Stimulated activated CD8-positive, alpha-beta memory T cell treated with anti-CD3 and anti-CD28 coated beads, Interleukin-12 subunit alpha, Interleukin-12 subunit beta, amount 100 ng/mL, for 4 hours (primary cell): ENCODE measurements at places on chromosomes 4 and X.

DNA sequence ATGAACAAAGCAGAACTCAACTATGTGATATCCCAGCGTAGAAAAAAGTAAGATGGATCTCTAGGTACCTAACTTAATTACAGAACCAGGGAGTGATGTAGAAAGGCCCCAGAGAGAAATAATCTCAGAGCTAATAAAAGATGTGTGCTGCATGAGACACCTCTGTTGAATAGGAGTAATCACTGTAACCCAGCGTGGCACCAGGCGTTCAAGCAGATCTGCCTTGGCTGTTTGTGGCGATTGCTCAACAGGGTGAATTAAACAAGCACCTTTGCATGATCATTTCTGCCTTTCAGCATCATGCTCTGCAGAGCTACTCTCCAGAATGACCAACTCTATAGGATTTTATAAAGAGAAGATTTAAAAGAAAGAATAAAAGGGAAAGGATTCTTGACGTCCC is 81.7 kb upstream of the KCNIP4 start:
- no peak for DNase-seq

DNA sequence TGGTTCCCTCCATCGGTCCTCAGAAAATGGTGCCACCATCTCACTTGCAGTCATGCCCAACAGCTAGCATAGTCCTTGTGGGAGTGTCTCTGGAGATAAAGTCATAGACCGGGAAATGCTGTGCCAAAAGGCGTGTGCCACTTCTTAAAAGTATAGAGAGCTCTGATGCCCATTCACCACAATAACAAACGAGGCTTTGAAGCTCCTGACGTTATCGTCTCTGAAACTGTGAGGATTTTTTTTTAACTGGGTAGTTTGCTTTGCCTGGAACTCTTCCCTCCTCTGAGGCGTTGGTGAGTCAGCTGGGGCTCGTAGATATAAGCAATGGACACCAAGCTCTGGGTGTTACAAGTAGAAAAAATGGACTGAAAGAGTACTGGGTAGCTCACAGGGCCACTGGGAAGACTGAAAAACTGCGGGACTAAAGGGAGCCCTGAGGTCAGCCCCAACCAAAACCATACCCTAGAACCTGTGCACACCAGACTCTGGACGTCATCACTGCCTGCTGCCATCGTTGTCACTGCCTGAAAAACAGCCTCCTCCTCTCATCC is 89.4 kb upstream of the TRIM2 start:
- no peak for DNase-seq

DNA sequence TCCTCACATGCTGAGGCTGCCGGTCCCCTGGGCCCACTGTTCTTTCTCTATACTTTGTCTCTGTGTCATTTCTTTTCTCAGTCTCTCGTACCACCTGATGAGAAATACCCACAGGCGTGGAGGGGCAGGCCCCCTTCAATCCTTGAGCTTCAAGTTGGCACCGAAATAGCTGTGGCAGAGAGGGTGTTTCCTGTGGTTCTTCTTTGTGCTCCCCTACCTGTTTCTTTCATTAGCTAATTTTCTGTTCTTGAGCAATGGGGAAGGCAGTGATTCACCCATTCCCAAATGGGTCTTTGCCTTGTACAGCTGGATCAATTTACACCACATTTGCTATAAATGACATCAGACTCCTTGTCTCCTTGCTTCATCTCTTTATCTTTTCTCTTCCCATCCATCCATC is 2.1 kb upstream of the CYSLTR1 start:
- DNase-seq = no peak

GRCh38 chrX:74511704-74512103 is 90.4 kb downstream of the SLC16A2 start:
- DNase-seq = no peak

- DNase-seq = no peak
These were observed 21.1 kb downstream of the PNMA6E start for GRCh38 chrX:153379971-153380581.

GRCh38 chrX:8183346-8183745 is 12.3 kb upstream of the VCX2 start:
- no peak for DNase-seq

- no peak for DNase-seq
These were observed 1536.4 kb upstream of the TENM3 start for GRCh38 chr4:180706766-180707165.

DNA sequence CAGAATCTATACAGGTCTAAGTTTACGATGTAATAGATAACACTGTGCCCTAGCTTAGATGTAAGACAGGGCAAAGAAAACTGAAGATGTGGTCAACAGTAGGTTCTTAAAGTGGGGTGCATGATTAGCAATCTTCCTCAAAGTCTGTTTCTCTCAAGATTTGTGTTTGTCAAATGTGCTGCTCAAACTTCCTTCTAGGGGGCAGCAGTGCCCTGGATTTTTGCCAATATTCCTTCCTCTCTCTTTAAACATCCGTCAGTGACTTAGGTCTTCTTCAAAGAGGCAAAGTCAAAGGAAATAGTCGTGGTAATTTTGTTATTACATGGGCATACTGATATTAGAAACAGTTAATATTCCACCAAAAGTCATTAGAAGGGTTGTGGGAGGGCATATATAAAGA is 4.2 kb upstream of the PDHA2 start:
- DNase-seq = no peak

- no peak for DNase-seq
These were observed at the start of gene DNASE1L1 for GRCh38 chrX:154409222-154409871. Gene DNASE1L1 (minus strand): TSS chrX:154409254. CDS start chrX:154405568, 3,686 bp downstream.

DNA sequence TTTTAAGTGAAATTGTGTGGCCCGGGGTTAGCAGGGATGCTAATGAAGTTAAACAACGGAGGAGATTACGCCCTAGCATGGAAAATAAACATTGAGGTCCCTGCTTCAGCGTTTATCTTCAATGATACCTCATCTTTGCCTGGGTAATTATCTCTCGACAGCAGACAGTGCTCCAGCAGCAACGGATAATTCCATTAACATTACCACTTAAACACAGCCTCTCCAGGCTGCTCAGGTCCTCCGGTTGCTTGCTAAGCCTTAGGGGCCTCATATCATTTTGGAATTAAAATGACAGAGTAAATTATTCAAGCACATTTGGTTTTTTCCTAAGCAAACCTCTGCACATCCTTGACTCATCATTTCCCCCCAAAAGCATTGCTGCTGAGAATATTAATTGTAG is 281.5 kb upstream of the KLF3 start:
- DNase-seq = no peak

DNA sequence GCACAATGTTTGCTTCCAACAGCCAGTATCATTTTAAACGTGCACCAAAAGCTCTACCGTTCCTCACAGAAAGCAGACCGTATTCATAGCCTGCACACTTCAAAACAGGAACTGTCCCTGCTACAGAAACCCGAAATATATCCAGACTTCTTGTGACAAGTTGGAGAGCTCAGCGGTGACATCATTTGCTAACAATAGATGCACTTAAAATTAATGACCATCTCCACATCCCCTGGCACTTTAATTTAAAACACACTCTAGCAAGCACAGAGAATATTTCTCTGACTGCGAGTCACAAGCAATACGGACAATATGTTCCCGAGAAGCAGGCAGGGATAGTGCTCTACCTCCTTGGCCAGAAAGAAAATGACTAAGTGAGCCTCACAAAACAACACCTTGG is 2.5 kb downstream of the NYX start:
- DNase-seq = no peak

DNA sequence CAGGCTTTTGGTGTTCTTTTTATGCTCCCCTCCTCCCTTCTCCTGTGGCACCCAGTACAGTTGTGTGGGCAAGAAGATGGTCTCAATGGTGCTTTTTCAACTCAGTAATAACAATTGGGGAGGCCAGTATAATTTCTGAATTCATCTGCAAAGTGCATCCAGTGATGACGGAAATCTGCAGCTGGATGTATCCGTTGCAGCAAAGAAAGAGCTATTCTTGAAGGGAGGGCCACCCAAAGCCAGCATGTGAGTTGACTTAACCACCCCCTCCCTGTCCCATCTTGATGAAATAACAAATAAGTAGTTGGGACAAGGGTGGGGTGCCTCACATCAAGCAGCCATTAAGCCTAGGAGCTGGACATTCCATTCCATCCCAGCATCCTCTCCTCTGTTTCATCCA is 30.7 kb downstream of the TSC22D3 start:
- no peak for DNase-seq

GRCh38 chr4:174207367-174207766 is 76.1 kb downstream of the FBXO8 start:
- no peak for DNase-seq

DNA sequence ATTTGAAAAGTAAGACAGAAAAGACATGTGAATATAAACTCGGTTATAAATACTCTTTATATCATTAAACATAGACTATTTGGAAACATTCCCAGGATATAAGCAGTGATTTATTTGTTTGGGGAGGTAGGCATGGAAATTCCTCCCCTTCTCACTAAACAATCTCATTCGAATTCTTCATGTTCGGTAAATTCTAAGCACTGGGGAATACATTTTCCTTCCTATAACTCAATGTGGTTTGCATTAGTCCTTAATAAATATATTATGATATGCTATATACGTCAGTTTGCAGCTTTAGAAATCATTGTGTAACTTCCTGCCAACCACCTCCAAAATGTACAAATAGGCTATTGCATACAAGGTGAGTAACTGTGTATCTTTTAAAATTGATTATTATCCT is 99.6 kb downstream of the UGT8 start:
- DNase-seq = no peak

DNA sequence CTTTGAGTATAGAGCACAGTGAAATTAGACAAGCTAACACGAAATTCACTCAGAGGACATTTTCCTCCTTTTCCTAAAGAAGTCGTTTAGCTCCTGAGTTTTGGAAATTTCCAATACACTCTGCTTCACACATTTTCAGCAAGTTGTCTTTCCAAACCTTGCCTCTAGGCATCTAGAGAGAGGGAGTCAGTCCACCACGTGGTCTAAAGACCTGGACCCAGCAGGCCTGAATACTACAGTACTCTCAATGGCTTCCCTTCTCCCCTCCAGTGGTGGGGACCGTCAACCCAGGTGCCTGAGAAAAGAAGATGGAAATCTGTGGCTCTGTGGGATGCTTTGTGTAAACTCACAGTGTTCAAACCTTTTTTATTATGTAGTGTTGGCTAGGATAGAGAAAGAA is 13.9 kb upstream of the SCML2 start:
- DNase-seq = no peak

GRCh38 chr4:52157641-52158316 is 106.7 kb downstream of the SPATA18 start:
- no peak for DNase-seq

DNA sequence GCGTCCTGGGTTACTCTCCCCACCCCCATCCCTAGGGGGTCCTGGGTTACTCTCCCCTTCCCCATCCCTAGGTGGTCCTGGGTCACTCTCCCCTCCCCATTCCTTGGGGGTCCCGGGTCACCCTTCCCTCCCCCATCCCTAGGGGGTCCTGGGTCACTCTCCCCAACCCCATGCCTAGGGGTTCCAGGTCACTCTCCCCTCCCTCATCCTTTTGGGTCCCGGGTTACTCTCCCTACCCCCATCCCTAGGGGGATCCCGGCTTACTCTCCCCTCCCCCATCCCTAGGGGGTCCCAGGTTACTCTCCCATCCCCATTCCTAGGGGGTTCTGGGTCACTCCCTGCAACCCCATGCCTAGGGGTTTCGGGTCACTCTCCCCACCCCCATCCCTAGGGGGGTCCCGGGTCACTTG is 1.5 kb downstream of the ASMTL start:
- DNase-seq = no peak

GRCh38 chr4:52997132-52997416 is 135.0 kb downstream of the RASL11B start:
- no peak for DNase-seq

DNA sequence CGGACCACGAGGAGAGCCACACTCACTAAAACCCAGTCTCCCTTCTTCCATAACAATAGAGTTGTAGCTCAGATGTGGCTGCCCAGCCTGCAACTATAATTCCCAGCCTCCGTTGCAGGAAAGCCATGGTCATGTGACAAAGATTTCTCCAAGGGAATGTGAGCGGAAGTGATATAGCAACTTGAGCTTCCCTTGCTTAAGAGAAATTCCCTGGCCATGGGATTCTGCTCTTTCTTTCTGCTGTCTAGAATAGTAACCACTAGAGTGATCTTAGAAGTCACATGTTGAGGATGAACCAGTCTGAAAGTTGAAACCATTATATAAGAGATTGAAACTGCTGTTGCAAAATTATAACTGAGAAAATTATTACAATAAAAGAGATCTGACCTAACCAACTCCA is 86.4 kb upstream of the MED14 start:
- no peak for DNase-seq

DNA sequence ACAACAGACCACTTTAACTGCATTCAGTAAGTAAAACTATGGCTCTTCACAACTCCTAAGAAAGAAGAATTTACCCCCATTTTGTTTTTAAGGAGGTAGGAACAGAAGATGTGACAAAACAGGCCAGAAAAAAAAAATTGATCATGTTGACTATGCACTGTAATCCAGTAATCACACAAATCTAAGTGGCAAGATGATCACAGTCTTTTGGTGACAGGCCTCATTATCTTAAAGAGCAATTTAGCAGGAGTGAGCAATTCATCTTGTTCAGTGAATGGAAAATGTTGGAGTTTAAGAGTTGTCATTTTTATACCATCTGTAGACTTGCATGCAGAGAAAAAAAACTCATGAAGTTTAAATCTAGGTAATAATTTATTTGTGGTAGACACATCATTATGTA is 115.1 kb downstream of the SLC39A8 start:
- no peak for DNase-seq
